Sigmoid colon (tissue), 7 donors: ENCODE measurements at places on chromosomes 16 and 17. TPM values are rescaled to one million over a fixed set of nuclear protein-coding genes. Genes with fewer than 3 reads are reported as not detected.

GRCh38 chr16:14283786-14284185 lies 212.7 kb downstream of the MRTFB start:
- DNase-seq, result no peak

DNA sequence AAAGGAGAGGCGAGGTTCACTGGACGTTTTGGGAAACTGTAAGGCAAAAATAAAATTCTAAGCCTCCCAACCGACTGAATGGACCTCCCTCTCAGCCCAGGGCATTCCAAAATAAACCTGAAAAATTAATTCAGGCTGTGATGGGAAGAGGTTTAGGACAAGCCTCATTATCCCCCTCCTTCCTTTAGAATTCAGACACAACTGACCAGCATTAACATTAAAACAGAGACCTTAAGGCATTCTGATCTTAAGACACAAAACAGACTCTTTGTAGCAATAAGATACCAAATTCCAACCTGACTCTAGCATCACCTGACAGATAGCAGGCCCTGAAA lies 298 bp upstream of the LDHD start:
- DNase-seq, result no peak

DNA sequence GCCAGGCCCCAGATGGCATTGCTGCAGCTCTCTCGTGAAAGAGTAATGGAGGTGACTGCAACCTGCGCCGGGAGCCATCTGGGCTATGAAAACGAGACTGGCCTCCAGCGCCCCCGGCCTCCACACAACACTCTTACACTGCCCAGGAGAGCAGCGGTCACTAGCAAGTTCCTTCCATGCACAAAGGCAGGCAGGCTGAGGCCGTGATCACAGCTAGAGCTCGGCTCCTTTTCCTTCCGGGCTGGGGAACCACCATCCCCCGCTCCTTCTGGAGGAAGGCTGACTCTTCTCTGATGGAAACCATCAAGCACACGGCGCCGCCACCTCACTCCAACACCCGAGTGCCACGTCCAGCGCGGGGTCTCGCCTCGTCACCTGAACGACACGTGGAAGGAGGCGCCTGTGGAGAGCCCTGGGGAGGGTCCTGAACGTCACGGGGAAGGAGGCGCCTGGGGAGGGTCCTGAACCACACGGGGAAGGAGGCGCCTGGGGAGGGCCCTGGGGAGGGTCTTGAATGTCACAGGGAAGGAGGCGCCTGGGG lies 61.9 kb downstream of the KLHDC4 start:
- DNase-seq, result no peak

- DNase-seq, result no peak
Observed at GRCh38 chr16:79395591-79395990, 204.9 kb downstream of the MAF start.

DNA sequence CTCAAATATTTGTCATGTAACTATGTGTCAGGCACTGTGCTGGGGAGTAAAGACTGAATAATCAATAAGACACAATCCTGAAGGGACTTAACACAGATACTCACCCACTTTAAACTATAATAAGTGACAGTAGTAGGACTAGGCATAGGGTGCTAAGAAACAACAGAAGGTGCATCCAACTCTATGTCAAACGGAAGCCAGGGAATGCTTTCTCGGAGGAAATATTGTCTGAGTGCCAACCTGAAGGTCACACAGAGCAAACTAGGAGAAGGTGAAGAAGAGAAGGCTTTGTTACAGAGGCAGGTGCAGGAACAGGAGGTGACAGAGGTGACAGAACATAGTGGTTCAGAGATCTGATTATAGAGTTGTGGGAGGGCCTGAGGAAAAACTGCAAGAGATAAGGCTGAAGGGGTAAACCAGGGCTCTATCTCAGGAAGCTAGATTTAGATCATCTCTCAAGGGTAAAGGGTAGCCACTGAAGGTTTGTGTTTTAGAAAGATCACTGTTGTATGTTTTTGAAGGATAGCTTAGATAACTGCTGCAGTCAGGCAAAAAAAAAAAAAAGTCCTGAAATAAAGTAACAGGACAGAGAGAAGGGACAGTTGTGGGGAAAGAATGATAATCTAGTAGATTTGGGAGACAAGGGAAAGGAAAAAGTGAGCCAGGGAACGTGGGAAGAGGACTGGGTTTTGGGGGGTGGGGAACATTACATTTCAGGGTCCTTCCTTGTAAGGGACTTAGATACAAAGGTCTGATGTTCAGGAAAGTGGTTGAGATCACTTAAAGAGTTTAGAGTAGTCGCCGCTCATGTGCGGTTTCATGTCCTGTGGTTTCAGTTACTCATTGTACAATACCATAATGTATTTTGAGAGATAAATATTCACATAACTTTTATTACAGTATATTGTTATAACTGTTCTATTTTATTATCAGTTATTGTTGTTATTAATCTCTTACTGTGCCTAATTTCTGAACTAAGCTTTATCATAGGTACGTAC lies 85.6 kb upstream of the NETO2 start:
- no peak for DNase-seq

The SLC25A19 gene
- total RNA-seq, result 15.5 TPM

The HCRT gene
- not detected for total RNA-seq

The SMIM36 gene
- not detected for total RNA-seq
